Stimulated activated CD4-positive, alpha-beta T cell treated with anti-CD3 and anti-CD28 coated beads, Interleukin-1b, Interleukin-23, amount 100 ng/mL, for 24 hours (primary cell): ENCODE measurements at places on chromosomes 7 and 10.
A peak's percentile ranks its signal among the peaks of the same experiment; 100 is the strongest.

- DNase-seq: no peak
Measured at GRCh38 chr10:34286136-34286739, 528.9 kb downstream of the PARD3 start.

GRCh38 chr7:97630116-97630515 lies 101.8 kb upstream of the TAC1 start:
- DNase-seq: no peak

DNA sequence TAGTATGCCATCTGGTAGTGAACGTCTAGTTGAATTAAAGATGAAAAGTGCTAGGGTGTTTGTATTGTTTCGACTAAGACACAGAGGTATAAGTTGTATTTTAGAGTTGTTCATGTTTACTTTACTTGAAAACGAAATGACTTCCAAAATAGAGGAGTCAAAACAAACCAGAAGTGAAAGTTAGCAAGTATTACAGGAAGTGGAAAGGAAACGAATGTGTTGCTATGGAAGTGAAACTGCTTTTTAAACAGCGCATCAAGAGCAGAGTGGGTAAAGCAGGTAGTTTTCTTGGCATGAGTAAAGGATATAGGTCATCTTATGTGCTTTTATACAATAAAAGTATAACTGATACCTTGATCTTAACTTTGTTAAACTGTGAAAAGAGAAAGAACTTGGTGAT lies 20.0 kb upstream of the GALNTL5 start:
- no peak for DNase-seq

- no peak for DNase-seq
Measured at GRCh38 chr7:55349121-55349520, 16.0 kb upstream of the LANCL2 start.

- no peak for DNase-seq
Measured at GRCh38 chr7:137655804-137656203, 191.0 kb downstream of the DGKI start.

DNA sequence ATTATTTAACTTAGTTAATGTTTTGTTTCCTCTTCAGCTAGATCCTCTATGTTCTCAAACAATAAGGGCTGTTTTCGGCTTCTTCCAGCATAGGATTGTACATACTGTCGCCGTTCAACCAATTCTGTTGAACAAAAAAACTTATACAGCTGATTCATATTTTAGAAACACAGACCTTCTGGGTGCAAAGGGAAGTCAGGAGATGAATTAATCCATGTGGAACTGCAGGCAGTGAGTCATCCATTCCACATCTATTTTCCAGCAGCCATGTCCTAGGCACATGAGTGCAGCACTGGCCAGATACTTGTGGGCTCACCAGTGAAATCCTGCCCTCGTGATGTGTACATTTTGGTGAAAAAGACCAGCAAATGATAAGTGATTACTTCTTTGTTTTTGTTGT lies 163.2 kb downstream of the JAZF1 start:
- DNase-seq: no peak

DNA sequence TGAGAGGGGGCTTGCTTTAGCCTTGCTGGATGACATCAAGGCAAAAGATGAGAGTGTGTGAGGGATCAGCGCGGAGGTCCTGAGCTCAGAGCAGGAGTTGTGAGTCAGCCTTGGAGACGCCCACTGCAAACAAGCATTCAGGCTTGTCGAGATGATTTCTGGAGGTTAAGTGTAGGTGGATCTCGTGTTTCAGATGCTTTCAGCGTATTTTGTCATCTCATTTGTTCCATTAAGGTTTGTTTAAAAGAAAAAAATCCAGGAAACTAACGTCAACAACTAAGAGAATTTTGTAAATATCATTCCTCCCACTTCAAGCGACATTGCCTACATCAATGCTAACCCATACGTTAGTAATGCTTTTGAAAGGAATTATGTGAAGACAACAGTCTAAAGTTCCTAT lies 715.4 kb upstream of the NRP1 start:
- peak; percentile 5 for DNase-seq

DNA sequence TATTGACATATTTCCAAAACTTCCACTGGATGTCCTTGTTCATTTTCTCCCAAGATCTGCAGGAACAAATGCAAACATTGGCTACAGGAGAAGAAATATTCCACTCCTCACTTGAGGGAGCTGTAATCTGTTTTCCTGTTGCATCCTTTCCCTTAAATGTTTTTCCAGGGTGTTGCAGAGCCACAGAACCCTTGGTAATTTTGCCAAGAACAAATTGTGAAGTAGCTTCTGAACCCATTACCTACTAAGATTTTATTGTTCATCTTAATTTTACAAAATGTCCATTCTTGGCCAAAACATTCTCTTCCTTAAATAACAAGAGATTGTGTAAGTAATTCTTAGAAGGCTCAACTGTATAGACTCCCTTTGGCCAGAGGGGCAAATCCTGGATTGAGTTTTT lies 177.0 kb downstream of the GNAT3 start:
- DNase-seq: no peak

DNA sequence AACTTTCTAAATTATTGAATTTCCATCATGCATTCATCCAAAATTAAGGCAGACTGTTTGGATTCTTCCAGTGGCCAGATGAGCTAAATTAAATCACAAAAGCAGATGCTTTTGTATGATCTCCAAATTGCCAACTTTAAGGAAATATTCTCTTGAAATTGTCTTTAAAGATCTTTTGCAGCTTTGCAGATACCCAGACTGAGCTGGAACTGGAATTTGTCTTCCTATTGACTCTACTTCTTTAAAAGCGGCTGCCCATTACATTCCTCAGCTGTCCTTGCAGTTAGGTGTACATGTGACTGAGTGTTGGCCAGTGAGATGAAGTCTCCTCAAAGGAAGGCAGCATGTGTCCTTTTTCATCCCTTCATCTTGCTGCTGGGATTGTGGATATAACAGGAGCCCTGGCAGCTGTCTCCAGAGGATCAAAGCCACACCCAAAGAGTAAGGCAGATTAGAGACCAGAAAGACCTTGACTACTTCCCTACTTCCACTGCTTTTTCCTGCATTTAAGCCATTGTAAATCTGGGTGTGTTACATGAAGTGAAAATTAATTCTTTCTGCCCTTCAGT lies 8.2 kb upstream of the CFAP69 start:
- no peak for DNase-seq

DNA sequence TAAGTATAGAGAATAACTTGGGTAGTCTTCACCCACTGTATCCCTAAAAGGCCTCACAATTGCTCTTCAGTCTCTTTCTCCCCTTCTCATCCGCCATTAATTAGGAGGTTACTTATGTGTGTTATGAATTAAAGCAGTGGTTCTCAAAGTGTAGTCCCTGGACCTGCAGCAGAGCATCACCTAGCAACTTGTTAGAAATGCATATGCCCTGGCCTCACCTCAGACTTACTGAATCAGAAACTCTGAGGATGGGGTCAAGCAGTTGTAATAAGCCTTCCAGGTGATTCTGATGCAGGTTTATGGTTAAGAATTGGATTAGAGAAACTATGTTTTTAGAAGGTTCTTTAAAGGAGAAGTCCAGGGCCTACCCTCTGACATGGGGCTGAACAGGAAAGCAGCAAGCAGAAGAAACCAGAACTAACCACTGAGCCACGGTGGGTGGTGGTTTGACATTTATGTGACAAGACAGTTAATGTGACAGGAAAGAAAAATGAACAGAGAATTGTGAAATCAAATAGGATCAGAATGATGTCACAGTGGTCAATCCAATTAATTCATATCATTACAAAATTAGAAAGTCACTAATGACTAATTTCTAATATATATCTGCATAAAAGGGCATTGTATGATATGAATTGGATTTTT lies 37.6 kb downstream of the ENTPD1 start:
- no peak for DNase-seq

DNA sequence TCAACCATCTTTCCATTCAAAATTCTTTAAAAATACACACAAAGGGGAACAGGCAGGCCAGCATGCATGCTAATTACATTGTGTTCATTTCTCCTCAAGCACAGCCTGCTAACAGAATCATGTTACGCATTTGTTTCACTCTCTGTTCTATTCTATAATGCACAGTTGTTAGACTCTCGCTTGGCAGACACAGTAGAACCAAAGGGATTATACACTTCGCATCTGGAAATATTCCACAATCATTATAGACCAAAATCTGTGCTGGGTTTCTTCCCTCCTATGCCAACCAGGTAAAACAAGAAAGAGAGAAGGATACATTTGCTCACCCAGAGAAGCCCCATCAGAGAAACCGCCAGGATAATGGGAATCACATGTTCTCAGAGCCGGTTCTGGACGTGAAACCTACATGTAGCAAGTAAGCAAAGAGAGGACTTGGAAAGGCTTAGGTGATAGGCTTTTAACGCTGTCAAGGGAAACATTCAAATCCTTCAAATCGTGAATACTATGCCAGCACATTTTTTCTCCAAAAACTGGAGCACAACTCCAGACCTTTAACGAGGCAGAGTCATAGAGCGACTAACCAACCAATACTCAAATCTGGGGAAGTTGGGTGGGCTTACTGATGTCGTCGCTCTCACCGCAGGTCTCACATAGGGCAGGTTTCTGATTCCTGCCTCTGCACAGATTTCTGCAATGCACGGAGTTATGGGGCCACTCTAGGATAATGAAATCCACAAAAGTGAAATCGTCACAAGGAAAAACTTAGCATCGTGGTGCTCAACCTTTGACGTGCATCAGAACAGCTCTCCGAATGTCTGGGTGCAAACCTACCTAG lies 380.5 kb upstream of the AUTS2 start:
- DNase-seq: no peak

GRCh38 chr7:105389088-105389650 lies 448 bp upstream of the SRPK2 start:
- no peak for DNase-seq

DNA sequence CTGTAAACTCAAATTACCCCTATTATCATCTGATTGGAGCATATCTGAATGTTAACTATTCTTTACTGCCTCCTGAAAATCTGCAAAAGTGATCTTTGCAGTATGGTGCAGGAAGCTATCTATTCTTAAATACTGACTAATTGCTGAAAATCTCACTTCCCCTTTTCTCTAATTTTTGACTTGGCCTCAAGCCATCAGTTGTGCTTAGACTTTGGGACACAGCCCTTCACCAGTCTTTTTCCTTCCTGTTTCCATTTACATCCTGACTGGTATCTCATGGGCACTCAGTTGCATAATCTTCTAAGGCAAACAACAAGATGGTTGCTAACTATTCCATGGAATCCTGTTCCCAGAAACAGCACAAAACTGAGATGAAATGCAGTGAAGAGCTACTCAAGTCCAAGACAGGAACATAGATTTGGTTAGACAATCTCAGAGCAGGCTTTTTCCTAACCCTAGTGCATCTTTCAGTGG lies 228.5 kb downstream of the SORCS1 start:
- no peak for DNase-seq

GRCh38 chr7:21383227-21384220 lies 44.4 kb upstream of the SP4 start:
- no peak for DNase-seq

DNA sequence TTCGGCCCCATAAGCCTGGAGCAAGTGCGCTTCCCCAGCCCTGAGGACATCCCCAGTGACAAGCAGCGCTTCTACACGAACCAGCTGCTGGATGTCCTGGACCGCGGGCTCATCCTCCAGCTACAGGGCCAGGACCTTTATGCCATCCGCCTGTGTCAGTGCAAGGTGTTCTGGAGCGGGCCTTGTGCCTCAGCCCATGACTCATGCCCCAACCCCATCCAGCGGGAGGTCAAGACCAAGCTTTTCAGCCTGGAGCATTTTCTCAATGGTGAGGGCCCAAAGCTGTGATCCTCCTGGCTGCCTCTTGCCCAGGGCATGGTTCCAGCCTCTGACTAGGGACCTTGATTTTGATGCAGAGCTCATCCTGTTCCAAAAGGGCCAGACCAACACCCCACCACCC lies 10.1 kb downstream of the IRF5 start:
- no peak for DNase-seq

GRCh38 chr7:20713792-20714191 lies 72.9 kb downstream of the SP8 start:
- DNase-seq: no peak

- no peak for DNase-seq
Measured at GRCh38 chr10:110618230-110618610, 25.9 kb upstream of the RBM20 start.

DNA sequence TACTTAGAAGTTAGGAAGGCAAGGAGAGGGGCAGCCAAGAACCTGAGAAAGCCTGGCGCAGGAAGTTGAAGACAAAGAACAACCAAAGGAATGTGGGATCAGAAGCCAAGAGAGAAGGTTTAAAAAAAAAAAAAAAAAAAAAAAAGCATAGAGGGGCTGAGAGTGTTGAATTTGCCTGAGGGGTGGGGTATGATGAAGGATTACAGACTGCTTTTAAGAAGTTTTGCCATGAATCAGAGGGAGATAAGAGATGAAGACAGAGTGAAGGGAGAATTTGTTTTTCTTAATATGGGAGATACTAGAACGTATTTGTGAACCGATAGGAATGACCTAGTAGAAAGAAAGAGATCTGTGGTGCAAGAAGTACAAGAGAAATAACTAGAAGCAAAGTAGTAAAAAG lies 6.7 kb downstream of the SLC26A4 start:
- no peak for DNase-seq

DNA sequence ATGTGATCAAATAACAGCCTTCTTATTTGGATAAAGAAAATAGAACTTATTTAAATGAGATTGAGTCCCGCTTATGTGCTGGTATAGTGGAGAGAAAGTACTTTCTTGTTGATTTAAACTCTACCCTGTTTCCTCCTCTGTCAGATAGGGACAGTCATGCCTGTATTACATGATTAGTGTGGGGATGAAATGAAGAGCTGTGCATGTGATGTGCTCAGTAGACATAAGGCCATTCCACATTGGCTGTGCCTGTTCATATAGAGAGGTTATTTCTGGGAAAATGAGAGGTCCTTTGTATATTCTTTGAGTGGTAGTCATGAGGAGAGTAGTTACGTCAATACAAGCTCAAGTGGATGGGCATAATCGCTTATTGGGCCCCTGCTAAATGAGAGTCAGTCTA lies 5.7 kb downstream of the MTURN start:
- DNase-seq: no peak

GRCh38 chr7:70937424-70937823 lies 194.5 kb upstream of the GALNT17 start:
- DNase-seq: no peak

GRCh38 chr7:15389073-15389472 lies 172.7 kb downstream of the AGMO start:
- no peak for DNase-seq

DNA sequence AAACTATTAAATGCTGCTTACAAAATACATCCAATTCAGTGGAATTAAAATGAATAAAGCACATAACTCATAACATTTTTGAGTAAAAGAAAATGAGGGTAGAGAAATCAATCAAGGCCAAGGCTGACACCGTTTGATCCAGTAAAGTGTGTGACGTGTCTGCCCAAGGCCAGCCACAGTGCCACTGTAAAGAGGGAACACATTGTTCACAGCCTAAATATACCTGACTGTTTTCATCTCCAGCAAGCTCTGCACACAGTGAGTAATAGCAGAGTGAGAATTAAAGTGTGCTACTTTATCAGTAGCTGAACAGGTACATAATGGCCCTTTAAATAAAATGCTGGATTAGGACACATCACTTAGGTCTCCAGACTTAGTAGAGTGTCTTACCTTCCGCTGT lies 130.8 kb upstream of the DPP6 start:
- DNase-seq: no peak

GRCh38 chr7:34162677-34163076 lies 257.3 kb downstream of the BMPER start:
- DNase-seq: no peak

- DNase-seq: no peak
Measured at GRCh38 chr7:23759671-23760391, 49.8 kb downstream of the STK31 start.
